ENCODE measurements at places on chromosomes 2 and 18. TPM values are rescaled to one million over a fixed set of nuclear protein-coding genes. Genes with fewer than 3 reads are reported as not detected.
A peak's percentile ranks its signal among the peaks of the same experiment; 100 is the strongest.

The TCF23 gene
- not detected for total RNA-seq

The REG3G gene
- not detected for total RNA-seq

The WNT10A gene
- under 0.01 TPM for total RNA-seq

The PRSS56 gene
- not detected for total RNA-seq

The CGREF1 gene
- 4.8 TPM for total RNA-seq

- peak; percentile 52 for DNase-seq
Observed at GRCh38 chr2:37323781-37324535, 675 bp downstream of the PRKD3 start.

- DNase-seq = no peak
Observed at GRCh38 chr2:128781585-128782385, 463.1 kb upstream of the HS6ST1 start.

- DNase-seq = no peak
Observed at GRCh38 chr2:174628528-174629169, 31.0 kb upstream of the WIPF1 start.

GRCh38 chr2:152012697-152013096 lies 86.1 kb downstream of the CACNB4 start:
- no peak for DNase-seq

DNA sequence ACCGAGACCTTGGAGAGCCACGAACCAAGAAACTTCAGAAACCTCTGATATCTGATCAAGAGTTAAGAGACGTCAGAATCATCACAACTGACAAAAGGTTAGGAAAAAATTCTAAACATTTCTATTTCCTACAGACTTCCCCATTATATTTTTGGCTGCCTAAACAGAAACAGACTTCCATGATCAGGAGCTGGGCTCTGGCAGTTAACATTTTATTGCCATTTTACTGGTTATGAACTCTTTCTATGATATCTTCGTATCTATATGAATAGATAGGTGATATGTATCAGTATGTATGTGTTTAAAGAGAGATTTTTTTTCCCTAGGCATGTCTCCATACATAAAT lies 31.1 kb upstream of the PPP1R1C start:
- DNase-seq = no peak

DNA sequence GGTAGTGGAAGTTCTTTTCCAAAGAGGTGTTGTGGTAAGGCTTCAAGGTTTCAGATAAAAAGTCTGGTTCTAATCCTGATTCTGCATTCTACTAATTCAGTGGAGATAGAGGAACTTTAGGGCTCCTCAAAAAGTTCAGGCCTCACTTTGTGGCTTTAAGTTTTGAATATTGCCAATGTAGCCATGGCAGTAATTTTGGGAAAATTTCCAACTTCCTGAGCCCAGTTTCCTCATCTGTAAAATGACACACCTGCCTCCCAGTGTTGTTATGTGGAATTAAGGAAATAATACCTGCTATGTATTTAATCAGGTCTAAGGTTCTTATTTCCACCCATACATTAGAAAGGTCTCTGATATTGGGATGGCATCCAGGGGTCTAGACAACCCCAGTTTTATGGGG lies 147.6 kb upstream of the ITGA6 start:
- DNase-seq = peak; percentile 31

- DNase-seq = no peak
Observed at GRCh38 chr2:144504218-144504641, 15.7 kb downstream of the ZEB2 start.

GRCh38 chr2:172623249-172623965 lies 67.5 kb downstream of the PDK1 start:
- no peak for DNase-seq

DNA sequence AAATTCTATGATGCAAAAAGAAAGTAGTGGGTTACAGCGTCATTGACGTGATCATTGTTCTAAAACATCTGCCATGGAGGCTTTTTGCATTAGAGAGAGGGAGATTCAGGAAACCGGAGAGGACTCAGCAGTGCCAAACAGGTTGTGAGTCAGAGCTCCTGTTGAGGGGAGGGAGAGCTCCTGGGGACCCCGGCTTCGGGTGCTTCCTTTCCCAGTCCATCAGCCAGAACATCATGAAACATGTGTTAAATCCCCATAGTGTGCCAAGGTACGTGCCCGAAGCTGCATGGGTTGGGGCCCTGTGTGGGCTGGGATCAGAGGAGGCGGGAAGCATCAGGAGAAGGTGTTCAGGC lies 791 bp upstream of the CYRIA start:
- peak; percentile 93 for DNase-seq

- DNase-seq = no peak
Observed at GRCh38 chr2:56450047-56450446, 266.3 kb downstream of the CCDC85A start.
